Tongue (tissue), 3 donors: ENCODE measurements at places on chromosomes 13 and 19.
A peak's percentile ranks its signal among the peaks of the same experiment; 100 is the strongest.

DNA sequence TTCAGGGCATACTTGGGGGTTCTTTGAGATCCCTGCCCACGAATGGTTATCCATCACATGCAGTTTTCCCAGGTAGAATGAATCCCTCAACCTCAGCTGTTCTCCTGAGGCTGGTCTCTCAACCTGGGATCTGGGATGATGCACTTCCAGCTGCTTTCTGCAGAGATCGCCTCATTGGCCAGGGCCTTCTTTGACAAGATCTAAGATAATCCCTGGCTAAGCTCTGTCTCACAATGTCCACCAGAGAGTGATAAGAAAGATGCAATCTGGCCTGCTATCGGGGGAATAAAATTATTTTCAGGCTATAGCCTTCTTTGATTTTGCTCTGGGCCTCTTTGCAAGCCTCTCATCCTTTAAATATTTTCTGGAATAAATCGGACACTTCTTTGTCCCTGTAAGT, 1021.1 kb downstream of the EFNB2 start:
- no peak for DNase-seq

- peak; percentile 12 for DNase-seq
Observed at GRCh38 chr13:67369895-67370660, 139.9 kb upstream of the PCDH9 start.

DNA sequence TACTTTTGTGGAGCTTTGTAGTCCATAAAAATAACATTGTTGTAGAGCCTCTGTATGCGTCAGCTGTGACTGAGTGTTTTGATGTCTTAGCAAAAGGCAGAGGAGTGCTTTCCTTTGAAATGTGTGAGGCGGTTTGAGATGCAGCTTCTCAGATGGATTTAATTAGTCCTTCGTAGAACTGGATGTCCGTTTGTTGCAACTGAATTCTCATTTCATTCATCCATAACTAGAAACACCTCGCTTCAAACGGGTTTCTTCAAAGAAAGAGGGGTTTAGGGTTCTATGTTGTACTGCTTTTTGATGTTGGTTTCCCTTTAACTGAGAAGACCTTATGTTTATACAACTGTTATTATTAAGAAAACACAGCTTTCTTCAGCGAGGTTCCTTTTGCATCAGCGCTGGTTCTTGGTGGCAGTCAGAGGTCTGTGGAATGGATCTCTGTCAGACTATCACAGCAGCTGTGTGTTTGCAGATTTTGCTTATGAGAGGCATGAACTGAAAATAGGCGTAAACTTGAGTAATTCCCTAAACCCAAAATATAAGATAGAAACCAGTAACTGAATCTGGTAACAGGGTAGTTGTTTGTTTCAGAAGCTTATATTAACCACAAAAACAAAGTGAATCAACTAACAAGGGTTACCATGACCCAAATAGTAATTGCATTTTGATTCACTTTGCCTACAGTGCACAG, 194.4 kb downstream of the GGACT start:
- peak; percentile 47 for DNase-seq

DNA sequence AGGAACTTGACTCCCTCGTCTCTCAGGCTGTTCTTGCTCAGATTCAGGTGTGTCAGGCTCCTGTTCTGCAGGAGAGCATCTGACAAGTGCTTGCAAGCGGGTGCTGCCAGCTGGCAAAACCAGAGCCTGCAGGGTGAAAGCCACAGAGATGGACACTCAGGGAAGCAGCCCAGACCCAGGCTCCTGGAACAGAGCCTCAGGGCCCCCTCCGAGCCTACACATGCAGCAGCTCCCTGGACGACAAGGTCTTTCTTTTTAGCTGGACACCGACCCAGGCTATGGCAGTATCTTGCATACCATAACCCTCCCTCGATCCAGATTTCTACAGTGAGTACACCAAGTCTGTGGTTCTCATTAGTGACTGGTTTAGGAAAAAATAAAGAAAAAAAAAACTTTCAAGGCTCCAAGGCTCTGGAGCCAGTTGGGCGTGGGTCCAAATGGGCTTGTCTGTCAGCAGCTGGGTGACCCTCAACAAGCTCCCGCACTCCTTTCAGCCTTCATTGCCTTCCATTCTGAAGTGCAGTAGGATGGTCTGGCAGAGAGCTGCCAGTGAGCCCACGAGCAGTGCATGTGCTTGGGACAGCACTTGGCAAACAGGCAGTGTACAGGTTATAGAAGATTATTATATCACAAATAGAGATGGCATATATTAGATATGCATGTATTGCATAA, 29.9 kb downstream of the NLRP13 start:
- DNase-seq: no peak

GRCh38 chr19:55116859-55117662, at the start of gene PPP1R12C:
Gene PPP1R12C, minus strand, starts transcription at chr19:55117637. Its CDS starts 94 bp downstream, at chr19:55117543.
- peak; percentile 25 for DNase-seq

- DNase-seq: no peak
Observed at GRCh38 chr13:43191546-43191945, 168.2 kb downstream of the DNAJC15 start.
